Osteoblast (primary cell): ENCODE measurements at places on chromosomes 13 and 19.

DNA sequence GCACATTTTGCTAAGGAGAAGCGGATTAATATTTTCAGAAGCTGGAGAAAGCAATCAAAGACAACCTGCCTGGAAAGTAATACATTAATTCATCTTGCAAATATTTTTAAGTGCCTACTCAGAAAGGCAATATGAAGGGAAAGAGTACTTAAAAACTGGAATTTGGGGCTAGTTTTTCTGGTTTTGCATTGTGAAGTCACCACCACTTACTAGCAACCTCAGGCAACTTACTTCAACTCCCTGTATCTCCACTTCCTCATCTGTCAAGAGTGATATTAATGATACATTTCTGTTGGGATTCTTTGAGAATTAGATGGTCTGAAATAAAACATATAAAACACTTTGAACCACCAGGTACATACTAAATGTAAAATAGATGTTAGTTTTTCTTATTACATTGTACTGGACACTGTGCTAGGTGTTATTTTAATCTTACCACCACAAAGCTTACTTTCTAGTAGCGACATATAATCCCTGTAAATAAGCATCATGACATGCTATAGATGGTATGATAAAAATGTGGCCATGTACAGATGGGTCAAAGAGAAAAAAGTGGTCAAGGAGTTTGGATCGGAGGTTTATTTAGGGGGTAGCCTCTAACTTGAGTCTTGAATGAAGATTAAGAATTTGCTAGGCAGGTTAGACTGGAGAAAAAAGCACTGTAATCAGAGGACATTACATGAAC, 101.2 kb downstream of the SPRY2 start:
- H3K27ac ChIP-seq, result no peak overlapping the region
- H3K4me3 ChIP-seq, result no peak overlapping the region
- H3K36me3 ChIP-seq, result no peaks in the 10 kb centered on the region
- no peaks in the 10 kb centered on the region for H3K4me1 ChIP-seq
- DNase-seq, result peak; percentile 62

GRCh38 chr13:73972545-73972944, 161.7 kb downstream of the KLF12 start:
- H3K27ac ChIP-seq, result no peak overlapping the region
- DNase-seq, result no peak
- no peaks in the 10 kb centered on the region for H3K4me1 ChIP-seq
- no peaks in the 10 kb centered on the region for H3K36me3 ChIP-seq

- H3K36me3 ChIP-seq, result no peaks in the 10 kb centered on the region
- H3K27me3 ChIP-seq, result no peaks in the 10 kb centered on the region
- DNase-seq, result no peak
- H3K4me3 ChIP-seq, result no peak overlapping the region
- no peak overlapping the region for H3K27ac ChIP-seq
- H3K4me1 ChIP-seq, result no peaks in the 10 kb centered on the region
These were observed 33.8 kb downstream of the KLF2 start for GRCh38 chr19:16358456-16358855.

GRCh38 chr13:64936879-64937278, 2293.3 kb downstream of the PCDH9 start:
- DNase-seq, result no peak
- H3K4me3 ChIP-seq, result no peak overlapping the region
- no peaks in the 10 kb centered on the region for H3K27me3 ChIP-seq
- H3K36me3 ChIP-seq, result no peaks in the 10 kb centered on the region
- no peak overlapping the region for H3K27ac ChIP-seq
- H3K4me1 ChIP-seq, result no peaks in the 10 kb centered on the region

- no peak for DNase-seq
- H3K4me1 ChIP-seq, result no peaks in the 10 kb centered on the region
- H3K4me3 ChIP-seq, result no peak overlapping the region
These were observed 7.3 kb downstream of the TARM1 start for GRCh38 chr19:54073829-54074228.

DNA sequence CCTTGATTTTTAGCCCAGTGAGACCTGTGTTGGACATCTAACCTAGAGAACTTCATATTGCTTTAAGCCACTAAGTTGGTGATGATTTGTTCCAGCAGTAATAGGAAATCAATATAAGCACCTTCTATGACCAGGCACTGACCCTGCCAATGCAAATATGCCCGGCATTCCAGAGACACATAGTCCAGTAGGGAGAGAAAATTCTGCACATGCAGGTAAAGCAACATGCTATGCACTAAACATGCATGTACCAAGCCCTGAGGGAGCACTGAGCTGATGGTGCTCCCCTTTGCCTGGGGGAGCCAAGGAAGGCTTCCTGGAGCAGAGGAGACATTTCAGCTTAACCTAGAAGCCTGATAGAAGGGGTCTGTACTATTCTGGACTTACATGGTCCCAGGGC, 40.4 kb upstream of the C13orf42 start:
- peaks cover 34% of the 10 kb centered on the region for H3K27me3 ChIP-seq
- H3K27ac ChIP-seq, result no peak overlapping the region
- no peak for DNase-seq
- no peaks in the 10 kb centered on the region for H3K36me3 ChIP-seq
- no peaks in the 10 kb centered on the region for H3K4me1 ChIP-seq

- no peaks in the 10 kb centered on the region for H3K36me3 ChIP-seq
- DNase-seq, result peak; percentile 89
- no peak overlapping the region for H3K27ac ChIP-seq
- H3K27me3 ChIP-seq, result peaks cover 30% of the 10 kb centered on the region
- H3K4me3 ChIP-seq, result peak overlapping the region; percentile 67
These were observed 1.5 kb upstream of the S1PR5 start for GRCh38 chr19:10518444-10519361.

GRCh38 chr13:110644892-110645521, 29.7 kb downstream of the NAXD start:
- no peaks in the 10 kb centered on the region for H3K27me3 ChIP-seq
- DNase-seq, result peak; percentile 99
- H3K4me1 ChIP-seq, result peaks cover 5% of the 10 kb centered on the region
- H3K27ac ChIP-seq, result no peak overlapping the region

GRCh38 chr19:37979547-37980082, 72.6 kb downstream of the SIPA1L3 start:
- no peak overlapping the region for H3K4me3 ChIP-seq
- H3K36me3 ChIP-seq, result no peaks in the 10 kb centered on the region
- H3K4me1 ChIP-seq, result peaks cover 11% of the 10 kb centered on the region
- H3K27ac ChIP-seq, result no peak overlapping the region
- no peaks in the 10 kb centered on the region for H3K27me3 ChIP-seq

DNA sequence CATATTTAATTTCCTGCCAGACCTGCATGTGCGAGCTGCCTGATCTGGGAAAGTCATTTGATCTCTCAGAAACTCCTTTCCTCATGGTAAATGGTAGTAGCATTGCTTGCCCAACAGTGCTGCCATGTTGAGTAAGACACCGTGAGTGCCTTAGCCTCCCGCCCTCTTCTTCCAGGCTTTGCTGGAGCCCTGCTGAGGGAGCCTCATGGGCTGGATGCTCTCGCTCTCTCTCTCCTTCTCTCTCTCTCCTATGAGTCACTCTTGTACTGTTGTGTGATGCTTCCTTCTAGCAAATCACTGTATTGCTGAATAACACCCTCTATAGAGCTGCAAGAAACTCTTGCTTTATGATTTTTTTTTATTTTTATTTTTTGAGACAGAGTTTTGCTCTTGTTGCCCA, 365.5 kb downstream of the UQCRFS1 start:
- H3K36me3 ChIP-seq, result no peaks in the 10 kb centered on the region
- H3K27me3 ChIP-seq, result no peaks in the 10 kb centered on the region
- H3K4me3 ChIP-seq, result no peak overlapping the region
- DNase-seq, result no peak
- H3K4me1 ChIP-seq, result no peaks in the 10 kb centered on the region
- H3K27ac ChIP-seq, result no peak overlapping the region

DNA sequence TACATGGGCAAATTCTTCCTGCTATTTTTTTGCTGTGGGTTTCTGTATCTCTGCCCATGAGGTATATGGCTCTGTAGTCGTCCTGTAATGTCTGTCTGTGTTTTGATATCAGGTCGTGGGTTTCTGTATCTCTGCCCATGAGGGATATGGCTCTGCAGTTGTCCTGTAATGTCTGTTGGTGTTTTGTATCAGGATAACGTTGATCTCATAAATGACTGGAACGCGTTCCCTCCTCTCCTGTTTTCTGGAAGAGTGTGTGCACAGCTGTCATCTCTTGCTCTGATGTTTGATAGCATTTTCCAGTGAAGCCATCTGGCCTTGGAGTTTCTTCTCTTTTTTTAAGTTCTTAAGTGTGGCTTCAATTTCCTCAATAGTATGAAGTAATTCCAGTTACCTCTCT, 57.2 kb downstream of the SOX1 start:
- no peaks in the 10 kb centered on the region for H3K4me1 ChIP-seq
- no peak overlapping the region for H3K27ac ChIP-seq
- DNase-seq, result no peak
- no peaks in the 10 kb centered on the region for H3K36me3 ChIP-seq
- no peak overlapping the region for H3K4me3 ChIP-seq

GRCh38 chr19:34308381-34309367, 54.3 kb downstream of the GARRE1 start:
- H3K27me3 ChIP-seq, result no peaks in the 10 kb centered on the region
- peaks cover 7% of the 10 kb centered on the region for H3K4me1 ChIP-seq
- H3K4me3 ChIP-seq, result no peak overlapping the region
- H3K36me3 ChIP-seq, result no peaks in the 10 kb centered on the region
- no peak overlapping the region for H3K27ac ChIP-seq

GRCh38 chr13:77740931-77741596, 43.6 kb downstream of the SLAIN1 start:
- H3K36me3 ChIP-seq, result no peaks in the 10 kb centered on the region
- no peaks in the 10 kb centered on the region for H3K27me3 ChIP-seq
- no peaks in the 10 kb centered on the region for H3K4me1 ChIP-seq
- DNase-seq, result no peak
- no peak overlapping the region for H3K4me3 ChIP-seq
- H3K27ac ChIP-seq, result no peak overlapping the region

GRCh38 chr13:109154546-109154945, 525.1 kb downstream of the MYO16 start:
- no peaks in the 10 kb centered on the region for H3K36me3 ChIP-seq
- peak overlapping the region; percentile 97 for H3K27ac ChIP-seq
- H3K27me3 ChIP-seq, result no peaks in the 10 kb centered on the region
- H3K4me1 ChIP-seq, result peaks cover 28% of the 10 kb centered on the region

DNA sequence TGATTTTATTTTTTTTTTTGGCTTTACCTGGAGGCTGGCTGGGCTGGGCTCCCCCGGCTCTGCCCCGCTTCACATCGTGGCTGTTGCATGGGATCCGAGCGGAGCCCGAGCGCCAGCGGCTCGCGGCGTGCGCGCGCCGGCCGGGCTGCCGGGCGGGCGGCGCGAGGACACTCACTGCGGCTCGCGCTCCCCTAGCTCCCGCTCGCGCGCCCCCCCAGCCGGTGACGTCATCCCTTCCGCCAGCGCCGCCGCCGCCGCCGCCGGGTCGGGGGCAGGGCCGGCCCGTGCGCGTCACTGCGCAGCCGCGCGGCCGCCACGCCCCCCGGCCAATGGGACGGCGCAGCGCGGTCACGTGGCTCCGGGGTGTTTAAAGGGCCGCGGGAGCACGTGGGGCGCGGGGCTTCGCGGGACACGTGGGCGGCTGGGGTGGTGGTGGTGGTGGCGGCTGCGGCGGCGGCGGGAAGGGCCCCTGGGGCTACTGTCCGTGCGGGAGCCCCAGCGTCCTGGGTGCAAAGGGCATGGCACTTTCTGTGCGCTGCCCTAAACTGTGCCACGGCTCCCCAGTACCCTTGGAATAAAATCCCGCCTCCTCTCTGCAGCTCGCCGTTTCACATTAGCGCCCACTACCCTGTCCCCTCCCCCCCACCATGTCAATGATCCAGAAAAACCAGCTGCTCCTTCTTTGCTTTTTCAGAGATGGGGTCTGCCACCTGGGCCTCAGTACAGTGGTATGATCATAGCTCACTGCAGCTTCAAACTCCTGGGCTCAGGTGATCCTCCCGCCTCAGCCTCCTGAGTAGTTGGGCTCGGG, at the start of gene PTPRS:
TSS of gene PTPRS (minus strand) at position 176 of the 811 bp plus-strand sequence. CDS start 54,672 bp downstream, outside the sequence.
- peak; percentile 100 for DNase-seq
- H3K4me3 ChIP-seq, result peak within 1 kb of the TSS; percentile 71
- no peak within 1 kb of the TSS for H3K27ac ChIP-seq
- no peaks in the 10 kb centered on the region for H3K36me3 ChIP-seq
- peaks cover 5% of the 10 kb centered on the region for H3K4me1 ChIP-seq

- H3K36me3 ChIP-seq, result no peaks in the 10 kb centered on the region
- H3K4me3 ChIP-seq, result no peak overlapping the region
- no peak overlapping the region for H3K27ac ChIP-seq
- peaks cover 5% of the 10 kb centered on the region for H3K27me3 ChIP-seq
- DNase-seq, result no peak
- no peaks in the 10 kb centered on the region for H3K4me1 ChIP-seq
These were observed 50.0 kb upstream of the RGCC start for GRCh38 chr13:41407380-41407779.

- H3K27me3 ChIP-seq, result no peaks in the 10 kb centered on the region
- peaks cover 26% of the 10 kb centered on the region for H3K4me1 ChIP-seq
- H3K27ac ChIP-seq, result peak overlapping the region; percentile 66
- H3K4me3 ChIP-seq, result peak overlapping the region; percentile 72
These were observed 990 bp upstream of the ZMYM2 start for GRCh38 chr13:19957320-19958154.

GRCh38 chr19:38388349-38389100, at the start of gene SPRED3:
TSS of gene SPRED3 (plus strand) at chr19:38388697. CDS start at chr19:38390303, 1,606 bp downstream.
- peaks cover 28% of the 10 kb centered on the region for H3K36me3 ChIP-seq
- H3K4me1 ChIP-seq, result peaks cover 27% of the 10 kb centered on the region
- H3K27me3 ChIP-seq, result no peaks in the 10 kb centered on the region

DNA sequence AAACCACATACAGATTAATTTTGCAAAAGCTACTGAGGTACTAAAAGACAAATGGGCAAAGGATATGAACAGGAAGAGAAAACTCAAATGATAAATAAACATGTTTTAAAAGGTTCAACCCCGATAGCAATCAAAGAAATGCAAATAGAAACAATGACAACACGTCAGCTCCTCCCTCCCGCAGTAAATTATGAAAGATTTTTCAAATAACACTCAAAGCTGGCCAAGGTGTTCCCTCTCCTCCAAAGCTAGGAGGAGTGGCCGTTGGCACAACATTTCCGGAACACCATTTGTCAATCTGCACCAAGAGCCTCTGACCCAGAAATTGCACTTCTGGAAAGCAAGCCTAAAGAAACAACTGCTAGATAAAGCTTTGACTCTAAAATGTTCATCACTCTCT, 28.3 kb downstream of the INSR start:
- DNase-seq, result no peak
- H3K27me3 ChIP-seq, result no peaks in the 10 kb centered on the region
- no peaks in the 10 kb centered on the region for H3K36me3 ChIP-seq
- H3K4me1 ChIP-seq, result no peaks in the 10 kb centered on the region

DNA sequence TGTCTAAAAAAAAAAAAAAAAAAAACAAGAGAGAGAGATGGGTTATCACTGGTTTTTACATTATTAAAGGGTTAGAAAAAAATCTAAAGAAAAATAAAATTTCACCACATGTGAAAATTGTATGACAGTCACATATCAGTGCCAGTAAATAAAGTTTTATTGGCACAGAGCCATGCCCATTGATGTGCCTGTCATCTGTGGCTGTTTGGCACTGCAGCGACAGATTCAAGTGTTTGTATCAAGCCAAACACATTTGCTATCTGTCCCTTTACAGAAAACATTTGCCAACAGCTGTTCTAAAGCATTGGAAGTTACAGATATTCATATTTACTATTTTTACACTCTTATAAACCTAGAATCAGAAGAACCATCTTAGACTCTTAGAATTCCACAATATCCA, 16.3 kb downstream of the FCHO1 start:
- no peak overlapping the region for H3K4me3 ChIP-seq
- no peaks in the 10 kb centered on the region for H3K27me3 ChIP-seq
- H3K36me3 ChIP-seq, result no peaks in the 10 kb centered on the region
- no peak overlapping the region for H3K27ac ChIP-seq

- H3K27me3 ChIP-seq, result no peaks in the 10 kb centered on the region
- H3K4me3 ChIP-seq, result no peak within 1 kb of the TSS
- no peak within 1 kb of the TSS for H3K27ac ChIP-seq
- H3K36me3 ChIP-seq, result no peaks in the 10 kb centered on the region
These were observed at the start of gene ICAM3 for GRCh38 chr19:10339380-10339960. TSS of gene ICAM3 (minus strand) at chr19:10339624. CDS start at chr19:10339614, 10 bp downstream.
